Stimulated activated CD4-positive, alpha-beta T cell treated with anti-CD3 and anti-CD28 coated beads, Interleukin-12 subunit alpha, Interleukin-12 subunit beta, amount 100 ng/mL, for 48 hours (primary cell): ENCODE measurements at places on chromosomes 2 and 18.

DNA sequence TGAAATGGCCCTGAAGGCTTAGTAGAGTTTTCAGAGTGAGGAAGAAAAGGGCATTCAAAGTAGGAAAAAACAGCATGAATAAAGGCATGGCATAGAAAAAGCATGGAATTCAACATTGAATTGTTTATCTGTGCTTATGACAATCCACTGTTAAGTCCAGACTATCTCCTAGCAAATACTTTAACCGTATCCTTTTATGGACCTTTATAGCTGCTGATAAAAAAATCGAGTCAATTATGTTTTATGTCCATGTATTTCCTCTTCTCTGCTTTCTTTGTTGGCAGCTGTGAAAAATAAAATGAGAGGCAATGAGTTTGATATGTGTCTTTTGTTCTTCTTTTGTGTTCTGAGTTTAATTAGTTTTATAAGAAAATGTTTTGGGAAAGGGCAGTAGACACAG lies 70.4 kb downstream of the TDRD15 start:
- no peak for DNase-seq

DNA sequence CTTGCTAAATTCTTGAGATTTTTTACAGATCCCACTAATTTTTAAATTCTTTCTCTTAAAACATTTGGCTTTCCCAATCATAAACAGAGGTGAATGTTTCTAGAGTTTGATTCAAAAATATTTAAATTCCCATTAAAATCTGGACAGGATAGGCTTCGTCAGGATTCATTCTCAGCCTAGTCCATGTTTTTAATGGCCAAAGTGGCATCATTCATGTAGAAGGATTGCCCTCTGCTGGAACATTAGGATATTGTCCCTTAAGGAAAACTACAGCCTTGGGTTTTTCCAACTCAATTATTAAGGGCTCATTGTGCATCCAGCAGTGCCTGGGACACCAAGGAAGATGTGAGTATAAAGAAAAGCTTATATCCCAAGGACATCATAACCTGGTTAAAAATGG lies 71.7 kb downstream of the TPGS2 start:
- no peak for DNase-seq

DNA sequence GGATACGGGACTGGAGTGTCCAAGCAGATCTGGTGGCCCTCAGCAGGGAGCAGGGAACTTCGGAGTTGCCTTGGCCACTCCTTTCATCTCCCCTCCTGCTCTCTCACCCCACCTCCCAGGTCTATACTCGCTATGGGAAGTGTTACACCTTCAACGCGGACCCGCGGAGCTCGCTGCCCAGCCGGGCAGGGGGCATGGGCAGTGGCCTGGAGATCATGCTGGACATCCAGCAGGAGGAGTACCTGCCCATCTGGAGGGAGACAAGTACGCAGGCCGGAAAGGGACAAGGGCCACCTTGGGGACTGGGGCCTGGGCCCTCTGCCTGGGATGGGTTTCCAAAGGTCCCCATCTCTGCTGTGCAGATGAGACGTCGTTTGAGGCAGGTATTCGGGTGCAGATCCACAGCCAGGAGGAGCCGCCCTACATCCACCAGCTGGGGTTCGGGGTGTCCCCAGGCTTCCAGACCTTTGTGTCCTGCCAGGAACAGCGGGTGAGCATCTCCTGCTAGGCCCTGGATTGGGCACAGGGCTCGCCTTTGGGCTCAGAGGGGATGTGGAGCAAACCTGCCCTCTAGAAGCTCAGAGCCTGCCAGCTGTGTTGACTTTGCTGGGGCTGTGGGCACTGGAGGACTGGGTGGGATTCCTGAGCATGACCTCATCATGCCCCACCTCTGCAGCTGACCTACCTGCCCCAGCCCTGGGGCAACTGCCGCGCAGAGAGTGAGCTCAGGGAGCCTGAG lies 11.8 kb downstream of the CHPF start:
- no peak for DNase-seq

DNA sequence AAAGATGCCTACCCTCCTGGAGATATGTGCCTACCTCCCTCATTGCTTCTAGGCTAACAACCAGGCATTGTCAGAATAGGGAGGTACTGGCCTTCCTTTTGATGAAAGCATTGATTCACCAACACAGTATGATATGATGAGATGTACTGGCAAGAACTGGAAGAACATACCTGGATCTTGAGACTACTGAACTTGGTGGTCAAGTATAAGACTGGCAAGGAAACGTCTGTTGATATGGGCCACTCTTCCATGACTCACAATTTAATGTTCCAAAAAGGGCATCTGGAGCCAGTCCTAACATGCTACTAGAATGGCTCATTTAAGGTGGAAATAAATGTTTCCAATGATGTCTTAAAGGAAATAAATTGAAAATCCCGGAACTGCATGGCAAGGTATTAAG lies 18.1 kb downstream of the DTNB start:
- DNase-seq: no peak

DNA sequence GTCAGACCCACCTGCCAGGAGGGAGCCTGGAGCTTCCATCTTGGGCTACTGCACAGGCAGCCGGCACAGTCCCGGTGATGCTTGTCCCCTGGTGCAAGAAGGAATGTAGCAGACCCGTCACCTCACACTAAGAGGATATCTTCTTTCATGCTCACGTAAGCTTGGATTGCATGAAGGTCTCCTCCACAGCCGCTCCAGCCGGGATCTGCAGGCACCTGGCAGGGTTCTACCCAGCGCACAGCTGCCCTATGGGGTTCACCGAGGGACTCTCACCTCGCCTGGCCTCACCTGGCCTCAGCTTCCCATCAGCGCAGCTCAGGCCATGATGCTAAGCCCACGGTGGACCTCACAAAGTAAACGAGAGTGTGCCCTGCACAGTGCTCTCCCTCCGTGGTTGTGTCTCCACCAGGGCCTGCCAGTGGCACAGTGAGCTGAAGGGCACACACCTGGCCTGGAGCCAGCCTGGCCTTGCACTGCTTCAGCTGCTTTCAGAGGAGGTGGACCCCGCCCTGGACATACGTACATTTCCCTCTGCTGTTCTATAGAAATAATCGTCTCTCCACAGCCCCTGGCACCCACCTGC lies 239.1 kb downstream of the SEPTIN10 start:
- DNase-seq: no peak

DNA sequence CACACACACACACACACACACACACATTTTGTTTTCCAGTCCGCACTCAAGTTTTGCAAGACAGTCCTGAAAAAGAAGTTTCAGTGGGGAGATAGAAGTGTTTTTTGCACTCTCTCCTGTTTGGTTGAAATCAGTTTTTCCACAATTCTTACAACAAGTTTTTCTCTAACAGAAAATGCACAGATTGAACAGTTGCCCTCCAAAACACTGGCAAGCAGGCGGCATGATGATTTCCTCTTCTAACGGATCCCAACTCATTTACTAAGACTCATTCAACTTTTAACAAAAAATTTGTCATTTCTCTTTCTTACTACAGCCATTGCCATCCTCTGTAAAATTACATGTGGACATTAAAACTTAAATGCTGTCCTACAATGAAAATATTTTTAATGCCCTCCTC lies 117.6 kb upstream of the DTNA start:
- DNase-seq: no peak

- no peak for DNase-seq
Observed at GRCh38 chr2:160347269-160347863, 146.2 kb downstream of the RBMS1 start.

DNA sequence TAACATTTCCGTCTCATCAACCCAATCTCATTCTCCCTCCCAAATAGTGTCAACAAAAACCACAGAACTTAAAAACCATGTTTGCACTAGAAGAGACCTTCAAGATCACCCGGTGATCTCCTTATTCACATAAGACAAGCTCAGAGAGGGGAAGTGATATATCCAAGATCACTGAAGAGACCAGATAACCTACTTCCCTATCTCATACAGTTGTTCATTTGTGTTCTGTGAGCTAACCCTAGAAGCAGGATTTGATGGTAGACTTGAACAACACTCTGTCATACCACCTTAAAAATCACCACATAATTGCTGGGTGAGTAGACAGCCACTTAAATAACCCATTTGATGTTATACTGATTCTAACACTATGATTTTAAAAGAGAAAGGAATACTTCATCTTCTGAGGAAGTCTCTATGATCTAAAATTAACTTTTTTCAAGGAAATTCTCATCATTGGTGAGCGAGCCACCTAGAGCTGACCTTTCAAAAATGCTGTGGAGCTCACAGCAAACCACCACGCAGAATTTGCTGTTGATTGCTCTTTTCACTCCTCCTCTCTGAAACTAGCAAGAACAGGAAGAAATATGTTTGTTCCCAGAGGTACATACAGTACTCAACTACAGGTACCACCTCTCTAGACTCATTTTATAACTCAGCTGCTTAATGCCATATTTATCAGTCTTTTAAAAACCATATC lies 15.1 kb downstream of the AAK1 start:
- DNase-seq: no peak

- no peak for DNase-seq
Observed at GRCh38 chr18:34521040-34521439, 189.1 kb upstream of the DTNA start.

DNA sequence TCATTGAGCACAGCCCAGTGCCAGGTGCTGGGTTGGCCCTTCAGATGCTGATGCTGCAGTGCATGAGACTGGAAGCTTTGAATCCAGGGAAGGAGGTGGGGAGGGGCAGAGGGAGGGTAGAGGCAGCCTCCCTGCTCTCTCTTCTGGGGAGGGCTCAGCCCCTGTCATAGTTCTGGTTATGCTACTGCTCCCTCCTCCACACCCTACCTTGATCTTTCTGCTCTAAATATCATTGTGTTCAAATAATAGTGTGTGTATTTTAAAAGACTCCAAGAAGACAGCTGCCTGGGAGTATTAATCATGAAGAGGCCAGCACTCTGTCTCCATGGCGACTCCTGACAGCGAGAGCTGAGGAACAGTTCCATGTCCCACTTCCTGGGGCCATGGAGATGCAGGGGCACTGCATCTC lies 3.8 kb upstream of the EGR4 start:
- no peak for DNase-seq

- DNase-seq: no peak
Observed at GRCh38 chr2:101175991-101176390, 24.8 kb upstream of the TBC1D8 start.

DNA sequence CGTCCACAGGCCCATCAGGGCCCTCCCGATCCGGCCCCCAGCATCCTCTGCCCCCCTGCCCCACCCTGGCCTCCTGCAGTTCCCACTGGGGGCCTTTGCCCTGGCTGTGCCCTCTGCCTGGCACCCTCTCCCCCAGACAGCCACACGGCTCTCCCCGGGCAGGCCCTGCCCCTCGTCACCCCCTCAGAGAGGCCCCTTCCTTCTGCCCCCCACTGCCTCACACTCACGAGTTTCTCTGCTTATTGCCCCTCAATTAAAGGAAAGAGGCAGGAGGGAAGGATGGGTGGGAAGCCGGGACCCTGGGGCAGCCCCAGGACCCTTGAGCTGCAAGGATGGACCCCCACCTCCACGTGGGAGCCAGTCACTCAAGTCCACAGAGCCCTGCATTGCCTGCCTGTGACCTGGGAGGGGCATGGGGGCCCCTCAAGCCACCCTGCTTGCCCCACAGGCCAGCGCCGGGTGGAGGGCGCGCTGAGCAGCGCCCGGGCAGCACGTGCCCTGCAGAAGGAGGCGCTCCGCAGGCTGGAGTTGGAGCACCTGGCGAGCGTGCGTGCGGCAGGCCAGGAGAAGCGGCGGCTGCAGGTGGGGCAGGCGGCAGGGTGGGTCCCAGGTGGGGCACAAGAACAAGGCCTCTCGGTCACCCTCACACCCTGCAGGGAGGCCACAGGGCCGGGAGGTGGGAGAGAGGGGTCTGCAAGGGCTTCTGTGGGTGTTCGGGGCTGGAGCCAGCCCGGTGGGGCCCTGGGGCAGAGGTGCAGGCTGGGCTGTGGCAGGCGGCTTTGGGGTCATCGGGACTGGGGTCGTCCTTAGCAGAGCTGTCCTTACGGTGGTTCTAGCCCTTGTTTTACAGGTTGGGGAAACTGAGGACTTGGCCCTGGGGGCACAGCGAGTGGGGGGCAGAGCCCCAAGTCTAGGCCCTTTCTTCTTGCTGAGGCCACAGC lies 30.5 kb upstream of the SNED1 start:
- no peak for DNase-seq

DNA sequence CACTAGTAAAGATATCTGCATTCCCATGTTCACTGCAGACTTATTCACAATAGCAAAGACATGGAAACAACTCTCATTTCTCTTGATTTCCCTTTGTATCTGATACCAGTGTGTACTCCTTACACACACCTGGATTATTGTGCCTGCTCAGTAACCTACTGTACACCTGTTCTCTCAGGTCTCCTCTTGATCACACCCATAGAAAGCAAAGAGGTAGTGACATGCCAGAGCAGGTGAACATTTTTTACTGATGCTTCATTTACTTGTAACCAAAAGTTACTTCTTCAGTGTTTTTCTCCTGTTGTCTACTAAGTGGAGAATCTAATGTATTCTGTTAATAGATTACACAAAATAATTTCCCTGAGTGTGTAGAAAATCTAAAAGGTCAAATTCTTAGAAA lies 46.8 kb downstream of the CDH19 start:
- no peak for DNase-seq

- no peak for DNase-seq
Observed at GRCh38 chr2:165197346-165197745, 6.5 kb downstream of the SCN3A start.

DNA sequence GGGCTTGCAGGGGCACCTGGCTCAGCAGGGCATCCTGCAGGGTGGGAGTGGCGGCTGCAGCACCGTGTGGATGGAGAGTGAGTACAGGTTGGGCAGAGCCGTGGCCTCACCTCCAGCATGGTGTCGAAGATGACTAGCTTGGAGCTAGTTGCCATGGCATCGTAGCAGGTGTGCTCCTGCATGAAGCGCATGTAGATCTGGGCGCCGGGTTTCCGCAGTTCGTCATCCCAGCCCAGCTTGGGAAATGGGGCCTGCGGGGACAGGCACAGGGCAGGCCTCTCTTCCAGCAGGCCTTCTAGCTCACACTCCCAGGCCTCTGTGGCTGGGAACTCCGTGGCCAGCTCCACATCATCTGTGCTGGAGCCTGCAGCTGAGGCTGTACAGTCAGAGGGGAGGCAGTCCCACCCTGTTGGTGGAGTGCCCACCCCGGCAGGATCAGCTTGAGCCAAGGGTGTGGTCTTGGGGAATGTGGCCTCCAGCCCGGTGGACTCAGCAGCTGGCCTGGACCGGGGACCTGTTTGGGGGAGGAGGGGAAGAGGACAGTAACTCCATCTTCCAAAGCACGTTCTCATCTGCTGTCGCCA lies 1.6 kb downstream of the PRKAG3 start:
- DNase-seq: no peak

GRCh38 chr2:237355701-237356100 lies 58.3 kb downstream of the COL6A3 start:
- DNase-seq: no peak
